ENCODE measurements at places on chromosomes 12 and 14. TPM values are rescaled to one million over a fixed set of nuclear protein-coding genes. Genes with fewer than 3 reads are reported as not detected.

The TUNAR gene
- total RNA-seq = not detected

The LRRK2 gene
- total RNA-seq = 2.4 TPM

The HPD gene
- total RNA-seq = not detected

The MEG3 gene
- total RNA-seq = 436 TPM

The STAC3 gene
- not detected for total RNA-seq

The TEAD4 gene
- total RNA-seq = 6.8 TPM

The TAS2R8 gene
- total RNA-seq = not detected

The SLCO1B1 gene
- total RNA-seq = not detected

Data from smooth muscle cell of the umbilical artery (primary cell).